Naive B cell (primary cell): ENCODE measurements at places on chromosomes 13 and 19.

- no peak for DNase-seq
These were observed 29.4 kb upstream of the ZNF492 start for GRCh38 chr19:22604571-22605274.

GRCh38 chr19:1837625-1838105 lies 10.6 kb downstream of the REXO1 start:
- DNase-seq: peak; percentile 49

- no peak for DNase-seq
These were observed at the start of gene SERTM1 for GRCh38 chr13:36673838-36674326. TSS of gene SERTM1 (plus strand) at chr13:36674020. CDS start at chr13:36695079, 21,059 bp downstream.

DNA sequence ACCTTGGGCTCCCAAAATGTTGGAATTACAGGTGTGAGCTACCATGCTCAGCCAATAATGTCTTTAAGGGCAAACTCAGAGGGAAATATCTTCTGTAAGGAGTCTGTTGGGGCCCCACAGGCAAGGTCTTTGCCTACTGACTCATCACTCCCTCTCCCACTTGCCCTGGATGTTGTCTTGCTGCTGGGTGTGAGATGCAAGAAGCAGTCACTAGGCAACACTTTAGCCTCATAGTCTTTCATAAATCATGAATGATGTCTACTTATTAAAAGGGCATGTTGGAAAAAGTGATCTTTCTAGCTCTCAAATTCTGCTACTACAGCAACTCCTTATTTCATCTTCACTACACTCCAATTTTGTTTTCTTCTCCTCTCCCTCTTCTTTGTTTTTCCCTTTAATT lies 34.6 kb upstream of the SLC10A2 start:
- no peak for DNase-seq

DNA sequence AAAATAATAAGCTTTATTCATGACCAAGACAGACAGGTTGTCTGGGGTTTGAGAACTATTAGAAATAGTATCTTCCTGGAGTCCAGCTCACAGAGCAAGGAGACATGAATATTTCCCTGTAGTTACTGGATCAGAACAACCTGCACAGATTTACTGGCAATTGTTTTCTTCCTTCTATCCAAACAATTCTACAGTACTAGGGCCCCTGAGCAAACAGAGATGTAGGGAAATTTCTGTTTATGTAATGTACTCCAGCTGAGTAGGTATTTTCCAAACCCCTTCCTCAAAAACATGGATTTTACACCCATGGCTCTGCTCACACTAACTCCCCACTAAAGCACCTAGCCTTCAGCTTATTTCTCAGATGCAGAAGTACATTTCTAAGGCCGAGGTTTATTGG lies 557.6 kb downstream of the GPC6 start:
- no peak for DNase-seq

DNA sequence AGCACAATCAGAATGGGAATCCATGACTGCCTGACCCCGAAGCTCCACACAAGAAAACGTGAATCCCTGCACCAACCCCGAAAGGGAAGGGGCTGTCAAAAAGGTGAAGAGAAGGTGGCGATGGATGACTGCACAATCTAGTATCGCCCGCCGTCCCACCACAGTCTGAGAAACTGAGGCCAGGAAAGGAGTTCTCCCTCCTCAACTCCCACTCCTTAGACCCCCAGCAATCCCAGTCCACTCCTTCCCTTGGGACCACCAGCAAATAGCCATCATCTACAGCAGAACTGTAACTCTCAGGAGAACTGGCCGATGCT lies 451 bp downstream of the NOSIP start:
- no peak for DNase-seq

GRCh38 chr19:9139609-9140158 lies 513 bp upstream of the ZNF317 start:
- no peak for DNase-seq

- DNase-seq: no peak
These were observed 56.6 kb downstream of the SPRY2 start for GRCh38 chr13:80284290-80284689.

GRCh38 chr13:80166352-80166751 lies 174.6 kb downstream of the SPRY2 start:
- DNase-seq: no peak
